ENCODE measurements at places on chromosomes 6 and 20.

GRCh38 chr20:14266246-14266645 is 71.2 kb downstream of the FLRT3 start:
- no peak for DNase-seq

DNA sequence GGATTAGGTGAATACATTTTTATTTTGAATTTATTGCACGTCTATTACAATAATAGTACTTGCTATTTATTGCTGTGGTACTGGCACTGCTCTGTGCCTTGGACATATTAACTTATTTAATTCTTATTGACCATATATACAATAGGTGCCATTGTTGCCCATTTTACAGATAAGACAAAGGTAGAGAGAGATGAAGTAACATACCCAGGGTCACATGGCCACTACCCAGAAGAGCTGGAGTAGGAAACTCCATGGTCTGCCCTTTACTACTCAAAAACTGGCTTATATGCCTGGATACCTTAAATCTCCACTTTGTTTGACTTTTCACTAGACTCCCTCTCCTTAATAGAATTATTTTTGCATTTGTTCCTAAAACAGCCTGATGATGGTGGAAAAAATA is 67.5 kb downstream of the ADGRG6 start:
- DNase-seq, result no peak

GRCh38 chr6:75419980-75420379 is 73.6 kb downstream of the FILIP1 start:
- no peak for DNase-seq

GRCh38 chr20:4084096-4084495 is 68.7 kb upstream of the RNF24 start:
- DNase-seq, result no peak

GRCh38 chr6:170280689-170281045 is 10.2 kb downstream of the DLL1 start:
- DNase-seq, result no peak
